ENCODE measurements at places on chromosomes 4 and X.

DNA sequence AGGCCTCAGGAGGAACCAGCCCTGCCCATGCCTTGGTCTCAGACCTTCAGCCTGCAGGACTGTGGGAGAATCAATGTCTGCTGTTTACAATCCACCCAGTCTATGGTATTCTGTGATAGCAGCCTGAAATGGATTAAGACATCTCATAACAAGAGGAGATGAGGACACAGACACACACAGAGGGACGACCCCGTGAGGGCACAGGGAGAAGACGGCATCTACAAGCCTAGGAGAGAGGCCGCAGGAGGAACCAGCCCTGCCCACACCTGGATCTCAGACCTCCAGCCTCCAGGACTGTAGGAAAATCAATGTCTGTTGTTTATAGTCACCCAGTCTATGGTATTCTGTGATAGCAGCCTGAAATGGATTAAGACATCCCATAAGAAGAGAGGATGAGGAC lies 3.3 kb downstream of the SLC25A6 start:
- DNase-seq: no peak

DNA sequence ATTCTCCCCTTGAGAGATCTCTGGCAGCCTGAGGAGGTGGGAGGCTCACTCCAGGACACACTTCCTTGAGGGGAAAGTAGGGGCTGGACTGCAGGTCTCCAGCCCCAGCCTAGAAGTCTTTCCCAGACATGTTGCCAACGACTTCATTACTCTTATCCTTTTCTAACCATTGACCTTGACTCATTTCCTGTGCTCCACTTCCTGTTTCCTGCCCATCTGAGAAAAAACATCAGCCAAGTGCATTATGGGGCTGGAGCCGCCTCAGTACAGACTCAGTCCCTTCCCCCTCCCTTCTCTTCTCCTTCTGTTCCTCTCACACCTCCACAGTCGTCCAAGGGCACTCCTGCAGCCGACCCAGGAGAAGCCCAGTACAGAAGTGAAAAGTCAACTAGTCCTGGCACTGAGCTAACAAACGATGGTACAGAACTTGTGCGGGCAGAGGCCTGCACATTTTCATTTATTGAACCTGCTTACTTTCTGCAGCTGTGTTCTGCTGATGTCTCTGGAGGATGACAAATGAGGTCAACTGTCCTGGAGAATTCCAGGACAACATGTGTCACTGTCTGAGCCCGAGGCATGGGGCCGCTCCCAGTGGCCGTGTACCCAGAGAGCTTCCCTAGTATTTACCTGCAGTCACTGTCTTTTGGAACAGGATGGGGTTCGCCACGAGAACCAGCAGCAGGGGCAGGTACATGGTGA lies 20.1 kb downstream of the GPR143 start:
- no peak for DNase-seq

- no peak for DNase-seq
Measured at GRCh38 chrX:16002185-16002584, 121.2 kb upstream of the GRPR start.

GRCh38 chrX:130093271-130093670 lies 17.0 kb downstream of the ELF4 start:
- DNase-seq: no peak

DNA sequence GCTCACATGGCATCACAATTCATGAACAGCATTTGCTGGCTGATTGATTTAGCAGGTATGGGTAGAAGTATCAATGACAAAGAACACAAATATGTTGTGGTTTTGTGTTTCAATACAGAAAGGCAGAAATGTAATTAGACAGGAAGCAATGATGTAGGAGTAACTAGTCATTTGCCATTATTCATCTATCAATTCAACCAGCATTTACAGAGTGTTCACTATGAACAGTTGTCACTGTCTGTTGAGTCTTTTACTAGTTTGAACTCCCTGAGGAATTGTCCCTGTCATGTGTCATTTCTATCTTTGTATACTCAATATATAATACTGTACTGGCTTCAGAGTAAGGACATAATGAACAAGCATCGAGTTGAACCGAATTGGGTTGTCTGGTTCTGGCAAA lies 51.5 kb upstream of the ARHGAP24 start:
- DNase-seq: no peak

All from stimulated activated CD8-positive, alpha-beta memory T cell treated with anti-CD3 and anti-CD28 coated beads, Interleukin-2, amount 100 ng/mL, for 1 hour (primary cell).